AG04449 (cell line): ENCODE measurements at places on chromosomes 2 and 18.

DNA sequence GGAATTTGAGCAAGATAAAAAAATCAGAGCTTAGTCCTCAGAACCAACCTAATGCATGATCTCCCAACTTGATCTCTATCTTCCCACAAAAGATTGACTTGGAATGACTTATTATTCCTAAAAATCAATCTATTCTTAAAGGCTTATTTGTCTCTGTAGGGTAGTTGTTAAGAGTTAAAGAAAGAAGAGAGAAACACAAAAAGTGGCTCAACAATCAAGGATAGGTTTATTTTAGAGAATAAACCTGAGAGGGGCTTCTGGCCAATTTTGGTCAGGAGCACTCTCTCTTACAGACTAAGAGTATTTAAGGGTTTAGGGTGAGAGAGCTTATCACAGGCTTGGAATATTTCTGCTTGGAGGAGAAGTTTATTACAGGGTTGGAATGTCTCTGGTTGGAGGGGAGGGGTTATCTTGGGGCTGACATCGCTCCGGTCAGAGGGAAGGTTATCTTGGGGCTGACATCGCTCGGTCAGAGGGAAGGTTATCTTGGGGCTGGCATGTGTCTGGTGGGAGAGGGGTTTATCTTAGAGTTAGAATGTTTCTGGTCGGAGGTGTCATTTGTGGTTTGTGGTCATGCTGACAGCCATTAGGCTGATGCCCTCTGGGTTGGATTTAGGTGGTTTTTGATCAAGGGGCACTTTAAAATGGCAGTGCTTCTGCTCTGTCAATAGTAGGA lies 2.4 kb upstream of the MFF start:
- no peak for DNase-seq

GRCh38 chr2:218389333-218390150 lies 7.5 kb downstream of the SLC11A1 start:
- DNase-seq: no peak

DNA sequence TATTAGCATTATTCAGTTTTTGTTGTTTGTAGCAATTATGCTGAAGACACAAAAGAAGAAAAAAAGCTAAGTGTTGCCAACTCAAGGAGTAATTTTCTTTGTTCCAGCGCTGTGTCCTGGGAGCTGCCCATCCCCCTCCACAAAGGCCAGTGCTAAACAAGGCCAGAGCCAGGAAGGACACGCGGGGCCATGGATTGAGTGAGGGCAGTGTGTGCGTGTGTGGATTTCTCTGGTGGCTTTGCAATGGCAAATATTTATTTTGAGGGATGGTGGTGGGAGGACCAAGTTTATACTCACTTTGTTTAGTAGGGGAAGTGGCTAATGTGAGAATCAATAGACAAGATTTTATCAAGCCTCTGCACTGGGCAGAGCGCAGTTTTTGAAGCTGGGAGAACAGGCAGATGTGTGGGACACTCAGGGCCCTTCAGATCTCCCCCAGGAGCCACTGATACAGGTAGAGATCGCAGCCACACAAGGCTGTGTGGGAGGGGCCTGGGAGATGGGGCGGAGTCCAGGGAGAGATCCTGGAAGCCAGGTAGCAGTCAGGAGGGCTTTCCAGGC lies 11.4 kb downstream of the AGAP1 start:
- no peak for DNase-seq

- DNase-seq: no peak
Measured at GRCh38 chr2:70685771-70686171, 82.2 kb downstream of the ADD2 start.

GRCh38 chr2:143217512-143218115 lies 88.4 kb downstream of the ARHGAP15 start:
- DNase-seq: no peak

DNA sequence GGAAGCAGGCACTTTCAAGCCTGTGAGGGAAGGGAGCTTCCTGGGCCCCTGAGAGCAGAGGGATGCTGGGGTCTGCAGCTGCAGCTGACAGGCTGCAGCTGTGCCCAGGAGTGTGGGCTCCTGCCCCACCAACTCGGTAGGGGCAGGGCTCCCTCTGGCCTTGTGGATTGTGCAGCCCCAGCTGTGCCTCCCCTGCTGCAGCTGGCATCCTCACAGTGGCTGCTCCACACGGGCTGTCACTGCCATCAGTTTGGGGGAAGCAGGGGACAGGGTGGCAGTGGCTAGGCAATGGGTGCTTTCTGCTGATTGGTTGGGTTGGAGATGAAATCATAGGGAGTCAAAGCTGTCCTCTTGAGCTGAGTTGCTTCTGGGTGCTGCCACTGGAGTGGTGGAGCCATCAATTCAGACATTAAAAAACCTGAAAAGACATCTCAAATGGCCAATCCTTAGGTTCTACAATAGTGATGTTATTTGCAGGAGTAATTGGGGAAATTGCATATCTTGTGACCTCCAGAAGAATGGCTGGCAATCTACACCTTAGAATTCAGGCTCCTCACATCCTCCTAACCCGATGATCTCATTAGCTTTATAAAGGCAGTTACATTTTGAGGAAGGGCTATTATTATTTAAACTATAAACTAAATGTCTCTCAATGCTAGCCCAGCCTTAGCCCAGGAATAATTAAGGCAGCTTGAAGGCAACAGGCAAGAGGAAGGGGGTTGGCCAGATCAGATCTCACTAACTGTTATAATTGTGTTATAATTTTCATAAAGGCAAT lies 41.3 kb downstream of the FAM171B start:
- DNase-seq: no peak

- DNase-seq: peak; percentile 65
Measured at GRCh38 chr2:237720957-237721356, 77.6 kb upstream of the RBM44 start.
